Panc1 (cell line): ENCODE measurements at places on chromosomes 5 and 9. TPM values are rescaled to one million over a fixed set of nuclear protein-coding genes. Genes with fewer than 3 reads are reported as not detected.
A peak's percentile ranks its signal among the peaks of the same experiment; 100 is the strongest.

LRRC14B gene
- total RNA-seq = 0.82 TPM

TAL2 gene
- not detected for total RNA-seq

SEMA4D gene
- total RNA-seq = 6.5 TPM

GRCh38 chr5:91419571-91420537, 36.7 kb upstream of the ARRDC3 start:
- H3K27ac ChIP-seq = no peak overlapping the region
- DNase-seq = peak; percentile 32
- H3K36me3 ChIP-seq = no peaks in the 10 kb centered on the region
- no peaks in the 10 kb centered on the region for H3K27me3 ChIP-seq

DNA sequence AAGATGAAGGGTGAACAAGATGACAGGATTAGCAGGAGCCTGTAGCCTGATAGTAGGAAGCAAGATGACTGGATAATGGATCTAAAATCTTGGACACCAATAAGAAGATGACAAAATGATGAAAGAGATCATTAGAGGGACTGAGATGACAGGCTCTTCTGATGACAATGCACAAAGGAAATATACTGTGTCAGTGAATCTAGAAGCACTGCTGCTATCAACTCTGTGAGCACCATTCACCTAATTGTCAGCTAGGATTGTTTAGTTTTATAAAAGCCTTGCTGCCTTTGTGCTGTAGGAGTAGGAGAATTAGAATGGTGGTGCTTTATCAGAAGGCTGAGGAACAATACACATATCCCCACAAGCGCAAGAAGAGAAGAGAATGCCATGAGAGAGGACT, 1127.8 kb downstream of the DTWD2 start:
- no peak overlapping the region for H3K27ac ChIP-seq
- no peaks in the 10 kb centered on the region for H3K27me3 ChIP-seq
- no peaks in the 10 kb centered on the region for H3K4me1 ChIP-seq
- no peaks in the 10 kb centered on the region for H3K36me3 ChIP-seq

DNA sequence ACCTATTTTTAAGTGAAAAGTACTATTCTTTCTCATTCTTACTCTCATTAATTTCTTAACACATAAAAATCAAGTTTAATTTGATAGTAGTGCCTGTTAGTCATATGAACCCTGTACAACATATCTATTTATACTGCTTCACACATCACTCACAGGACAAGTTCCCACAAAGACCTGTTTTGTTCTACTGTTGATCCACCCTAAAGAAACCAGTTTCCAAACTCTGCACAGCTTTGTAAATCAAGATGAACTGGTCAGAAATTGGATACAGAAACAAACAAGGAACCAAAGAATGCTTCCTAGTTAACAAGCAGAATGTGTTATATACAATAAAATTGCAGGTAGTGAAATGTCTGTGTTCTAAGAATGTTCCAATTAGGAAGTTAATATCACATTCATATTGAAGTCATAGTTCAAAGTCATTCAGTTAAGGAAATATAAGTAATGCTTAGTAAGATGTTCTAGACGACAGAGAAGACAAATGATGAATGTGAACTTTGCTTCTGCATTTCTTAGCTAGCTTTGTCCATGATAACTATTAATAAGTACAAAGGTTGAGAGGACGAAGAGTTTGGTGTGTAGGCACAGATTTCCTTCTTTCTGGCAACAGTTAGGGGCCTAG, 33.4 kb downstream of the C9orf85 start:
- DNase-seq = no peak
- no peak overlapping the region for H3K4me3 ChIP-seq
- no peak overlapping the region for H3K27ac ChIP-seq
- no peaks in the 10 kb centered on the region for H3K27me3 ChIP-seq
- no peaks in the 10 kb centered on the region; the same call in none of the 2 replicates for H3K4me1 ChIP-seq

- H3K36me3 ChIP-seq = no peaks in the 10 kb centered on the region
- DNase-seq = no peak
- no peaks in the 10 kb centered on the region for H3K4me1 ChIP-seq
- no peak overlapping the region for H3K4me3 ChIP-seq
- no peak overlapping the region for H3K27ac ChIP-seq
- no peaks in the 10 kb centered on the region for H3K27me3 ChIP-seq
Measured at GRCh38 chr5:128869970-128870369, 95.3 kb upstream of the SLC27A6 start.

DNA sequence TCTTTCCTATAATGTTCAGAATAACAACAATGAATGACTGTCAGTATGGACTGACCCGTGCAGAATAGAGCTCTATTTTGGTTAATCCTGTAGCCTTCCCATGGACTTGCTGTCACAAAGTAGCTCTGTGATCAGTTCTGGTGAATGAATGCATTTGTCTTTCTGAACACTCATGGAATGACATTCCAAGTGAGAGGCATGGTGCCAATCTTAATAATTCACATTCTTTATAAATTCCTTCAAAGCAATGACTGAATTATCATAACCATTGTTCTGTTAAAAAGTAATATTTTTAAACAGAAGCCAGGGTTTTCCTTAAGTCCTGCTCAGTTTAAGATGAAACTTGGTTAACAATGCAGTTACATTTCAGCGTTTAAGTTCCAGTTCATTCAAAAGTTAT, 360.5 kb downstream of the ICE1 start:
- H3K27ac ChIP-seq = no peak overlapping the region
- DNase-seq = no peak
- H3K4me1 ChIP-seq = no peaks in the 10 kb centered on the region
- H3K36me3 ChIP-seq = no peaks in the 10 kb centered on the region

DNA sequence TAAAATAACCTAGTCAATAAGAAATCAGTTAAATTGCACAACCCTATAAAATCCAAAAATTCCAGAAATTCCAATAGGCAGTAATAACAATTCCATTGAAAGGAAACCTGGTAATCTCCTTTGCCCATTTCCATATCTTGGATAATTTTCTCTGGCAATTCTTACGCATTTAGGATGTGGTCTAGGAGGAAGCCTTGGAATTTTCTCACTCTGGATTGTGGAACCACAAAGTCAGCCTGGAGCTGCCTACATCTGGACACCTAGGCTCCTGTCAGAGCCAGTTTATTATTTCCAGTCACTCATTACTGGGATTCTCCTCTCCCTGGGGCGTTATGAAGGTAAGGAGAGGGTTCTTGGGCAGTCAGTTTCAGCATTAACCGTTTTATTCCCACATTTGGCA, 40.3 kb upstream of the GNE start:
- no peak for DNase-seq
- no peaks in the 10 kb centered on the region for H3K27me3 ChIP-seq
- H3K36me3 ChIP-seq = no peaks in the 10 kb centered on the region
- H3K27ac ChIP-seq = peak overlapping the region; percentile 84
- H3K4me3 ChIP-seq = no peak overlapping the region
